Putamen (tissue), 1 donor: ENCODE measurements at places on chromosomes 3 and 15.

DNA sequence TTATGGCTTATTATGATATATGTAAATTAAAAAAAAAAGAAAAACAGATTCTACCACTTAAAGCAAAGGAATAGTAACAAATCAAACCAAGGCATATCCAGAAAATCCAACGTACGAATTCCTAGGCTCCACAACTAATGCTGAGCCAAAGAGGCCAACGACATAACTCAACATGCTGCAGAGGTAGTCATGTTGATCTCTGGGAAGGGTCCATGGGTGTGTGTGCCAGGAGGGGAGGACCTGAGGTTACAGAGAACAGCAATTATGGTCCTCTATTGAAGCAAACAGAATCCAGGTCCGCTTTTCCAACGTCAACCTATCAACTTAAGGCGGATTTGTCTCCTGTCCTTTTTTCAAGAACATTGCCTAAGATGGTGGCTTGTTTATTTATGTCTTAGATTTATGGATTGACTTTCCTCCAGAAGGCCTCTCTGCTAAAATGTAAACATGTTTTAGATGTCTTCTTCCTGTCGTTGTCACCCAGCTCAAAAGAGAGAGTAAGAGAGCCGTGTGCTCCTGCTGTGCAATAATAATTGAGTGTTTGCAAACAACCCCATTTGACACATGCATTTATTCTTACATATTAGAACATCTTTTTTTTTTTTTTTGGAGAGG lies 20.4 kb downstream of the NANOGP8 start:
- no peak for DNase-seq

DNA sequence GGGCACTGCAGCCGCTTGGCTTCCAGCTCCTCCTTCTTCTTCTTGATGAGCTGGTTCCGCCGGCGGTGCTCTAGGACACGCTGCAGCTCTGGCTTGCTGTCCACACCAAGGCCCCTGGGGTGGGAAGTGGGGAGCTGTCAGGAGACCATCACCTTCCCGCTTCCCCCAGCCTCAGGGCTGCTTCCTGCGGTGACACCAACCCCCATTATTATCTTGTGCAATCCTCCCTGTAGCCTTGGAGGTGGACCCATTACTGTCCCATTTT lies 10.0 kb downstream of the FAM107A start:
- no peak for DNase-seq

- no peak for DNase-seq
Measured at GRCh38 chr15:97567411-97567810, 393.1 kb upstream of the ARRDC4 start.

DNA sequence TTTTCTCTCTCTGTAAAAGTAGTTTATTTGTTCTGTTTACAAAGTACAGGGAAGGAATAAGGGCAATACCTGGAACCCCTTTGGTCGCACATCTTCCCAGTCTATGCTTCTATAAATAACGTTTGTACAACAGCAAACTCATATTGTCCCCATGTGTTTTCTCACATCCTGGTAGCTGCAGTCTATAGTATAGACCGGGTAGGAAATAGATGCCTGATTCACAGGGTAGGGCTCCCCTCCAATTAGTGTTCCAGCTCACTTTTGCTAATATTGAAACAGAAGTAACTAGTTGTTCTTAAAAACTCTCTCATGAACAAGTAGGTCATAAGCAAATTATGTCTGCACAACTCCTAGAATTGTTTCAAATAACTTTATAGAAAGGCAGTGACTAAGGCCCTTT lies 17.7 kb downstream of the ATG7 start:
- no peak for DNase-seq

GRCh38 chr15:23569151-23569925 lies 3.9 kb downstream of the MKRN3 start:
- DNase-seq: no peak
